ENCODE measurements at places on chromosomes 1 and 21.

DNA sequence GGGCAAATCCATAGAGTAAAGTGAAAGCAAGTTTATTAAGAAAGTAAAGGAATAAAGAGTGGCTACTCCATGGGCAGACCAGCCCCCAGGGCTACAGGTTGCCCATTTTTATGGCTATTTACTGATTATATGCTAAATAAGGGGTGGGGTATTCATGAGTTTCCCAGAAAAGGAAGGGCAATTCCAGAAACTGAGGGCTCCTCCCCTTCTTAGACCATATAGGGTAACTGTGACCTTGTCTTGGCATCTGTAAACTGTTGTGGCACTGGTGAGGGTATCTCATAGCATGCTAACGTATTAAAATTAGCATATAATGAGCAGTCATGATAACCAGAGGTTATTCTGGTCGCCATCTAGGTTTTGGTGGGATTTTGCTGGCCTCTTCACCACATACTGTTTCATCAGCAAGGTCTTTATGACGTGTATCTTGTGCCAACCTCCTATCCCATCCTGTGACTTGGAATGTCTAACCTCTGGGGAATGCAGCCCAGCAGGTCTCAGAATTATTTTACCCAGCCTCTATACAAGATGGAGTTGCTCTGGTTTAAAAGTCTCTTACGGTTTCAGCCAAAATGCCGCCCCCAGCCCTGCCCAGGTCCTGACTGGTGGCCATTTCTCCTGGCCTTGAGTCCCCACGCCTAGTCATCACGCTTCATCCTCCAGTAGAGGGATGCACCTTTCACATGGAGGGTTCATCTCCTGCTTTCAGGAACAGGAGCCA is 982 bp upstream of the TRIM17 start:
- DNase-seq: no peak

DNA sequence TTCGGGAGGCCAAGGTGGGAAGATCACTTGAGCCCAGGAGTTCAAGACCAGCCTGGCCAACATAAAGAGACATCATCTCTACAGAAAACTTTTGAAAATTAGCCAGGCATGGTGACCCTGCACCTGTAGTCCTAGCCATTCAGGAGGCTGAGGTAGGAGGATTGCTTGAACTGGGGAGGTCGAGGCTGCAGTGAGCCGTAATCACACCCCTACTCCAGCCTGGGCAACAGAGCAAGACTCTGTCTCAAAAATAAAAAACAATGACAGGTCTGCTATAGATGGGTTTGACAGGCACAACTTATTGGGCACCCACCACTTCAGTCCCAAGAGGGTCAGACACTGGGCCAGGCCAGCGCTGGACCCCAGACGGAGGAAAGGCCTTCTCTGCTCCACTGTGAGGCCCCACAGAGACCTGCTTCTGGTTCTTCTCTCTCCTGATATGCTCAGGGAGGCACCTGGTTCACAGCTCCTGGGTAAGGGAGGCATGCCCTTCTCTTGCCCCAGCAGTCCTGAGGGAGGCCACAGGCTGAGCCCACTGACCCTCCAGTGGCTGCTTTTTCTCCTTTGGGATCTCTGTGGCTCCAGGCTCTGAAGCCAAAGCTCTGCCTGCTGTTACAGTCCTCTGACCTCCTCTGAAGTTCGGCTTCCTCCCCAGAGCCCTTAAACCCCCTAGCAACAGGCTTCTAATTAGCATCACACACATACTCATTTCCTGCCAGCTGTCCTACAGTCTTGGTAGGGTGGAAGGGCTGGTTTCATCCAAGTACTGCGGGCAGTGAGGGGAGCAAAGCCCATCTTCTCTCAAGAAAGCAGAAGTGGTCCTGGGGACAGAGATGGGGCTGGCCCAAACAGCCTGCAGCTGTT is 14.4 kb downstream of the S100A16 start:
- DNase-seq: no peak

- no peak for DNase-seq
Measured at GRCh38 chr21:33815143-33815707, 100.4 kb downstream of the ATP5PO start.

DNA sequence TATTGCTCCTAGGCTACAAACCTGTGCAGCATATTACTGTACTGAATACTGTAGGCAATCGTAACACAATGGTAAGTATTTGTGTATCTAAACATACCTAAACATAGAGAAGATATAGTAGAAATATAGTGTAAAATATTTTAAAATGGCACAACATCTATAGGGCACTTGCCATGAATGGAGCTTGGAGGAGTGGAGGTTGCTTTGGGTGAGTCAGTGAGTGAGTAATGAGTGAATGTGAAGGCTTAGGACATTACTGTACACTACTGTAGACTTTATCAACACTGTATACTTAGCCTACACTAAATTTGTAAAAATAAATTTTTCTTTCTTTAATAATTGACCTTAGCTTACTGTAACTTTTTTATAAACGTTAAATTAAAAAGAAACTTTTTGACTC is 7.9 kb downstream of the LEFTY2 start:
- no peak for DNase-seq

DNA sequence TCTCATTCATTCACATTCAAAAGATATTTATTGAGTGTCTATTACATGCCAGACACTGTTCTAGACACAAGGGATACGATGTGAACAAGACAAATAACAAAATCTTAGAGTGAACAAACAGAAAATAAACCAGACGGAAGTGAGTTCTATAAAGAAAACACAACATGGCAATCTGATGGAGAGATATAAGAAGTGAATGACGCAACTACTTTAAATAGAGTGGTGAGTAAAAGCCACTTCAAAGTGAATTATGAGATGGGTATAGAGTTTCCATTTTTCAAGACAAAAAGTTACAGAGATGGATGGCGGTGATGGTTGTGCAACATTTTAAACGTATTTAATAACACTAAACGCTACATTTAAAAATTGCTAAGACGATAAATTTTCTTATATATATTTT is 75.4 kb downstream of the CEP170 start:
- no peak for DNase-seq

GRCh38 chr1:101238031-101238628 is 1.3 kb downstream of the S1PR1 start:
- DNase-seq: peak; percentile 60

GRCh38 chr1:59039551-59039950 is 255.7 kb upstream of the JUN start:
- no peak for DNase-seq

GRCh38 chr1:27755286-27755685 is 17.7 kb upstream of the STX12 start:
- DNase-seq: no peak

DNA sequence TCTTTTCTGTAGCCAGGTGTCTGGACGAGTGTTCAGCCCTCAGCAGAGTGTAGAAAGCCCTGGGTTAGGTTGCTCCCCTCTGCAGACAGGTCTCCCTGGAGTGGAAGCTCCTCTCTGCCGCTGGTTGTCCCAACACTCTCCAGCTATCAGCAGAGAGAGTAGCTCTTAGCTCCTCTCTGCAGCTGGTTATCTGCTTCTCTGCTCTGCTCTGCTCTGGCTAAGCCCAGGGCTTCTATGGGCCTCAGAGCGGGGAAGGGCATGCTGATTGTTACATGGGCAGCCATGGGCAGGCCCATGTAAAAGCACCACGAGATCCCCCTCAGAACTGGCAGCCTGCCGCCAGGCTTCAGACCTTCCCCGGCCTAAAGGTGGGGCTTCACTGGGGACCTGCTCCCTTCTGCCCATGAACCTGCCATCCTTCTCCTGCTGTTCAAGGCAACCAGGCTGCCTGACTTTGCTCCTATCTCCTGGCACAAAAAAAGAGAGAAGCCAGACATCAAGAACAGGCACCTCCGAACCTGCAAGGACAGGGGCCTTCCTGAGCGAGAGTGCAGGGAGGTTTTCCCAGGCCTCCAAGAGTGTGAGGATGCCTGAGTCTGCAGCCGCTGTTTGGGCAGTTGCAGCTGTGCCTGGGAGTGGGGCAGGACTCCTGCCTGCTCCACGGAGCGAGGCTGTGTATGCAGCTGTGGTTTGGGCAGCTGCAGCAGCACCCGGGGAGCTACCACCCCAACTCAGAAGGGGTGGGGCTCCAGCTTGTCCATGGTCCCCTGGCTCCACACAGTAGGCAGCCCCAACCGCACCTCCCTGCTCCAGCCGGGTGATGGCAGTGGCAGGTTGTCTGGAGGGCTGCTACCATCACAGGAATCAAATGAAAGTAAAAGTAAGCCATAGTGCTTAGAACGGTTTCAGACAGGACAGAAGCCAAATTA is 973.7 kb downstream of the LTN1 start:
- DNase-seq: no peak

DNA sequence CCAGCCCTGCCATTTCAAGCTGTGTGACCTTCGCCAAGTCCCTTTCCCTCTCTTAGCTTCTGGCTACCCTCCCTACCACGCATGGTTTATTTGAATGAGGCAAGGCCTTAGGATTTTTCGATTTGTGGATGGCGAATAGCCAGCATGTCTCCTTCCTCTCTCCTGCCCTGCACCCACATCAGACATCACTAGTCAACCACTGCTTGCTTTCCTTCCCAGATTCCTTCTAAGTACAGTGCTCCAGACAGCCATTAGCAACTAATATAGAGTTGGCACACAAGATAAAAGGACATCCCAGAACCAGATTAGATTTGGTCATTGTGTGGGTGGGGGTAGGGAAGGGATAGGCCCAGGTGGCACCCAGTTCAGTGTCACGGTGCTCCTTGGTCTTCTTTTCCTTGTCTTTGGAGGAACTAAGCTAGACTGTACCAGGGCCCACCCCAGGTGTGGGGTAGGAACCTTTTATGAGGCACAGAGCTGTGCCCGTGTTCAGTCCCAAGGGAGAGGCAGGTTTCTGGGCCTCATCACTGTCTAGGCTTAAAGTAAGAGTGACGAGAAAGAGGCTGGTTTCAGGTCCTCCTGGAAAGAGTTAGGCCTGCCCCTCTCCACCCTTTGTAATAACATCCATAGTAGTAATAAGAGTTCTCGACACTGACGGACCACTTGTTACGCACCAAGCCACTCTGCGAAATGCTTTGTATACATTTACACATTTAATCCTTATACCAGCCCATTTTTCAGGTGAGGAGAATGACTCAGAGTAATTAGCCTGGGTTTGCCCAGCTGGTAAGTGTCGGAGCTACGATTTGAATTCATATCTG is 8.6 kb downstream of the ALPL start:
- no peak for DNase-seq

GRCh38 chr1:15941044-15941840 is 34.7 kb downstream of the ZBTB17 start:
- no peak for DNase-seq

DNA sequence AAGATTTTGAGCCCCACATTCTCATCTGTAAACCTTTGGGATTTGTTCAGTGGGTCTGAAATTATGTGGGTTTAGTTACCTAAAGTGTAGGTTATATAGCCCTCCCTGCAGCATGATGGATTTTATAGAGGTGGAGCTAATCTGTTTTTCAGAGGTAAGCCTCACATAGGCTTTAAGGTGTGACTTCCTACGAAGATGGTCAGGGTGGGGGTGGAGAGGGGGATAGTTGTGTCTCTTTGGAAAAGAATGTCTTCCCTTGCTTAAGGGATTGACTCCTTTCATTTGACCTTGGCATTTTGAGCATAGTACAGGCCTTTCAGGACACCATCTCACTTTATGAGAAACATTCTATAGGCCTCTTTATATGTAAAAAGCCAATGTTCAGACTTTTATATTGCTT is 3.4 kb downstream of the CACHD1 start:
- DNase-seq: no peak

DNA sequence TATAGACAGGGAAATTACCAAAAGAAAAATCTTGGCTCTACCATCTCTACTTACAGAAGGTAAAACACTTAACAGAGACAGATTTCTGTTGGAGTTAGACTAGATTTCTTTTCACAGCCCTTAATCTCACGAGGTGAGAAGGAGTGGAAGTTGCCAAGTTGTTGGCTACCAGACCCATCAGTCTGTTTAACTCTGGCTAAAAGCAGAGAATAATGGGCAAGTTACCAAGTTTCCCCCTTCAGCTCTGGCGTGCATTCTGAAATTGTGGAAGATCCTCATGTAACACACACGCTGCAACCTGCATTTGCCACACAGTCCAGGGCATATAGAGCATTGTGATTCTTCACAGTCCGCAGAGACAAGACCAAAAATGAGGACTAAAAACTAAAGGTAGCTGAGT is 49.3 kb downstream of the STX6 start:
- DNase-seq: no peak

DNA sequence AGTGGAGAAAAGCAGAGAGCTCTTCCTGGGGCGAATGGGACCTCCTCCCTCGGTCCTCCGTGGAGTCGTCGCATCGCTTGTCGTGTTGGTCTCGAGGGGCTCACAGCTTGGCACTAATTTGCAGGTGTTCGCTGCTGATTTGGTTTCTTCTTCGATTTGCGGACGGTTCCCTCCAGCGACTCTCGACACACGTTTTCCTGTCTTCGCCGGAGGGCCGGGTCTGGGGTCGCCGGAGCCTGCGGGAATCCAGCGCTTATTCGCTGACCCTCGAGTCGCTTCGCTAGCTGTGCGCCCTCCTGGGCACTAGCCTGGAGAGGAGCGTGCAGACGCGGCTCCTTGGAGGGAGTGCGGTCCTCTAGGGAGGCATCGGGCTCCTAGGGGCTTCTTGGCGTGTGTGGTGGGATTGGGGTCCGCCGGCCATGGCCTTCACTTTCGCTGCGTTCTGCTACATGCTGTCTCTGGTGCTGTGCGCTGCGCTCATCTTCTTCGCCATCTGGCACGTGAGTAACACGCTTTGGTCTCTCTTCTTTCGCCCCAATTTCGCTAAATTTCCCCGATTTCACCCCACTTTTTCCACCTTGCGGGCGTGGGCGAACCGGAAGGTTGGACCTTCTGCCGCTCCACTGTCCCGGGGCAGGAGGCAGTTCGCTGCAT is 766 bp downstream of the CNIH3 start:
- DNase-seq: peak; percentile 5

DNA sequence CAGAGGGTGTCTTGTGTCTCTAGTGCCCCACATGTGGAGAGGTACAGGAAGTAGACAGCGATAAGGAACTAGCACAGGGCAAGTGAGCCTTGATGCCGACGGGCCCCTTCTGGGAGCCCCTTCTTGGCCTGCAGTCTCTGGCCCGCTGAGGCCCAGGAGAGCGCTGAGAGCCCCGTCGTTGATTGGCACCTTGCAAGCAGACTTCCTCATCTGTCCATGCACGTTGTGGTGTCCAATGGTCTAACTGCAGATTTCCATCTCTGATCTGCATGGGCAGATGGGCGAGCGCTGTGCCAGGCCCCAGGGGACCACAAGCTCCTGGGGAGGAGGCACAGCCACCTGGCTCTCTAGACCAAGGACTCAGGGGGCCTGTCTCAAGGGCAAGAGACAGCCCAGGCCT is 32.4 kb downstream of the PLEKHA6 start:
- DNase-seq: no peak

- no peak for DNase-seq
Measured at GRCh38 chr1:63698001-63698838, 75.6 kb upstream of the ROR1 start.

Data from activated CD4-positive, alpha-beta T cell treated with anti-CD3 and anti-CD28 coated beads, Interleukin-2, amount 50 U/mL, for 1 hour (primary cell).